Amniotic stem cell (primary cell): ENCODE measurements at places on chromosomes 1 and 21.
A peak's percentile ranks its signal among the peaks of the same experiment; 100 is the strongest.

DNA sequence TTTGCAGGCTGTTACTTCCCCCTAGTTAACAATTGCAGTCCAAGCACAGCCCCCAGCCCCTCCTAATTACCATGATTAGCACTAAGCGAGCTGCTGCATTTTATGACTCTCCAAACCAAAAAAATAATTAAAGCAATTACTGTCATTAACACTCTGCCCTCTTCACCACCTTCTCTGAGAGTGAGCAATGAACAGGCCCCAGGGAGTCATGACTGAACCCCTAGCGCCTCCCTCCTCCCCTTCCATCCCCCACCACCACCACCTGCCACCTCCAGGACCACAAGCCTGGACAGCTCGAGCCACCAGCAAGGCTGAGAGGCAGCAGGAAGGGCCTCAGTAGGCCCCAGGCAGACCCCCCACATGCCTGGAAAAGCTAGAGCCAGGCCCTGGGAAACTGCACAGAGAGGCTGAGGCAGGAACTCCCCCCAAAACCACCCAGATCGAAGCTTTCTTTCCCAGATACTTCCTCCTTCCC is 35.5 kb upstream of the ZC3H12A start:
- no peak for DNase-seq

DNA sequence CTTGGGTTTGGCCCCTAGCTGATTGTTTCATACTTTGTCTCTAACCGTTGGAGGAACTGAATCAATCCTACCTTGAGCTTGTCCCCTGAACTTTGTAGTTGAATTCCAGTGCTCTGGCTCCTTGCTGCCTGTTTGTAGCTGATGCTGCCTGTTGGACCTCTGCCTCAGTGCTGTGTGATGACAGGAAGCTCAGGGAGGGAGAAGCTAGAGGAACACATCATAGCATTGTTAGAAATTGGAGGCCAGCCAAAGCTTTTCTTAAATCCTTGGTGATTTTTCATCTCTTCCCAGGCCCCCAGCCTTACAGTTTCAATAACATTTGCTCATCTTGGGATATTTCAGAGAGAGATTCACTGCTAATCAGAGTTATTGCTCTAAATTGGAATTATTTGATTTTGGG is 34.0 kb downstream of the MACF1 start:
- DNase-seq = peak; percentile 49

GRCh38 chr1:235933017-235933765 is 66.5 kb upstream of the LYST start:
- DNase-seq = no peak

DNA sequence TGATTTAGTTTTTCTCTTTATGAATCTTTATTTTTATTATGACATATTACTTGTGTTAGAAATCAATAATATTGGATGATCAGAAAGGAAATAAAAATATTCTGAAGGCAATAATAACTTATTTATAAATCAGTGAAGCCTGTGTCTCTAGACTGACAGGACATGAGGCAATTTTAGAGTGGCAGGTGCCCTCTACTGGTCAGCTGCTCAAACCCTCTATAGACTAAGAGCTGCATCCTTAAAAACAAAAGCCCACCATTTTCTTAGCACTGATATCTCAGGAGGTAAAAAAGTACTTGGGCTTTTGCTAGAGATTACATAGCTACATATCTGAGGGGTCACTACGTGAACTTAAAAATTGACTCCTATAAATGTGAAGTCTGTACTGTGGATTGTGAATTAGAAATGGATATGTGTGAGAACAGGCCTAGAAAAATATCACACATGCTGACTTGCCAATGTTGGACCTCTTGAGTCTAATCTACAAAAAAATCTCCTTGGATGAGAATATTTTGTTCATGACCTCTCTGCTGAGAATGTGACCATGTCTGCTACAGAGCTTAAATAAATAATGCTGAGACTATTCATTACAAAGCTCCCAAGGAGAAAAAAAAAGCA is 597.9 kb upstream of the ADAMTS5 start:
- no peak for DNase-seq

GRCh38 chr21:45259206-45259840 is 28.4 kb downstream of the POFUT2 start:
- DNase-seq = no peak

DNA sequence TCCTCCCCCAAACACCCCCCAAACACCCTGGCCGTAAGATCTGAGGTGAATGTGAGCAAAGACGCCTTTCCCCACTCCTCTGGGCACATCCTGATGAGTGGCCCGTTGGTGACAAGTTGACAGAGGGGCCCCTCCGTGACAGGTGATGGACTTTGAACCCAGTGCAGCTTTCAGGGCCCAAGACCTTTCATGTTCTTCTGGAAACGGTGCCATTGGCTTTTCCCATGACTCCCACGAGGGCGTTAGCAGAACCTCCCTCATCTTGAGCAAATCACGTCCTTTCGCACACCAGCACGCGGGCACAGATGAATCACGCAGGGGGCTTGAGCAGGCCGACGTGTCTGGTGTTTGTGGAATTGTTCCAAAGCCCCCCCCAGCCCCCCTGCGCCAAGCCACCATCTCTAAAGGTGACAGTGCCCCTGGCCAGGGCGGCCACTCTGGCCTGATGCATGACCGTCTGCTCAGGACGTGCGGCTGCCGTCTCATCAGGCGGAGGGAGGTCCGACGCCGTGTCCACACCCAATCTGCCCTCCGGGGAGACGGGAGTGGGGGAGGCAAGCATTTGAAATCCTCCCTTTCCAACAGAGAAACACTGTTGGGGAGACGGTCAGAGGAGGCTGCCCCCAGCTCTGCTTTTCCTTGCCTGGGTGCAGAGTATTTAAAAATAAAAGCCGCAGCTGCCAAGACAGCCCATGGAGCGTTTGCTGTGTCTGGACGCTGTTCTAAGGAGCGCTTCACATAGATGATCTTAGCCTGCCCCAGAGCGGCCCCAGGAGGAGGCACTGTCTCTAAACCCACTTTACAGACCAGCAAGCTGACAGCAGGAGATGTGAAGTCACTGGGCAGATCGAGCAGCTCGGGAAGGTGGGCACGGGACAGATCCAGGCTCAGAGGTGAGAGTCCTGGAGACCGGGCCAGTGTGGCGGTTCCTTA is 98.3 kb upstream of the ARHGEF16 start:
- DNase-seq = no peak

- no peak for DNase-seq
Observed at GRCh38 chr1:69272684-69273083, 295.0 kb upstream of the LRRC7 start.

DNA sequence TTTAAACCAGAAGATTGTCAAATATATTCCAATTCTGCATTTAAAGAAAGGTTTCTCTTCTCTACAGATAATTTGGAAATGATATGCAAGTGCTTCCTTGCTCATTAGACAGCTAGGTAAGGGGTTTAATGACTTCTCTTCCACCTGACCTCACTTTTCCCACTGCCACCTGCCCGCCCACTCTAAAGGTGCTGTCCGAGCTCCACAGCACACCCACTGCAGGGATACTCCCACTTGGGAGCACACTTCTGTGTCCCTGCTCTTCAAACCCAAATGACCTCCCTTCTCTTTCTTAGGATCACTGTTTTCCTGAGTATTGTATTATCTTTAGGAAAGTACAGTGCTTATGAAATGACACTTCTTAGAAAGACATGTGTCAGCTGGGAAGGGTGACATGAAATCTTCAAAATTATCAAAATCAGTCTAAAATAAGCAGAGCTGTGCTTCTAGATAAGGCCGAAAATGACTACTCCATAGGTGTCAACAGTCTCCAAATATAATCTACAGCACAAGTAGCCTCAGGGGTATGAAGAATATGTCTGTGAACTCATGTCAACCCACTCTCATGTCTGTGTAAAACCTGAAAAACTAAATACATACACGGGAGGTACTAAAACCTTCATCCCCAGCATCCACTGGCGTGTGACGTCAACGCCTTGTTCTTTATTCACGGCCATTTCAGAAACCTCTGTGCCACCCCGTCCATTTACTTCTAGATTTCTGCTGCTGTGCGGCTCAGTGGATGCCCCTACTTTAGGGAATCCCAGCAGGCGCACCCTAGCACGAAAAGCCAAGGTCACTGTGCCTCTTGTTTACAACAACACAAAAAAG is 71.0 kb downstream of the SLC45A1 start:
- DNase-seq = no peak

- no peak for DNase-seq
Observed at GRCh38 chr1:75548721-75549480, 62.0 kb downstream of the SLC44A5 start.

GRCh38 chr1:153598309-153599172 is 14.4 kb downstream of the S100A16 start:
- DNase-seq = no peak

GRCh38 chr1:152906023-152906565 is 2.3 kb upstream of the IVL start:
- no peak for DNase-seq

DNA sequence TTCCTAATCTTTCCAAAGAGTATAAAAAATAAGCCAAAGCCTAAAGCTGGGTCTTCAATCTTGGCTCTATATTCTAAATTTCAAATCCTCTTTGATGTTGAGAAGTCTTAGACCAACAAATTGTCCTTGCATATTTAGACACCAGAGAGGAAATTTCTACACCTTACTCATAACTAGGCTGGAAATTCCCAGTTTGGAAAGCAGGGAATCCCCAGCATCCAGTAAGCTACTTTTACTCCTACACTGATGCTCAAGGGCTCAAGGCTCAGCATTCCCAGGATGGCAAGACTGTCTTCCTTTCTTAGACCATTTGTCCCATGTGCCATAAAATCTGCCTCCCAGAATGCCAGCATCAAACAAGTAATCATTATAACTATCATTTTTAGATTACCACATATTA is 28.3 kb downstream of the PRDX6 start:
- DNase-seq = no peak

DNA sequence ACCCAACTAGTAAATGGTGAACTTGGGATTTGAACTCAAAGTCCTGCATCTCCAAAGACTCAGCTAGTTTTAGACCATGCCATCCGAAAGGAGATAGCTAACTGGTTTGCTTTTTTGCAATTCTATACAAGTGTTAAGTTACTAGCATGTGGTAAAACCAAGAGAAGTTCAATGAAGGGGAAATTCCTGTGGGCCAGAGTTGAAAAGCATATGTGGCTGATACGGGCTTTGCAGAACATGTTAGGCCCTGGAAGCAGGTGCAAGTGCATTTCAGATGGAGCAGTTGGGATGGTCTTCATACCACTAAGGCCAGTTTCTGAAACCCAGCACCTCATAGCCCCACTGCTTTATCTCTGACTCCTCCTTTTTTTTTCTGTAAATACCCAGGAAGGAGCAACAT is 620.9 kb downstream of the PLPP3 start:
- no peak for DNase-seq

- DNase-seq = no peak
Observed at GRCh38 chr1:183569141-183569540, 21.1 kb downstream of the NCF2 start.

- DNase-seq = no peak
Observed at GRCh38 chr21:41636636-41637630, 129.0 kb upstream of the TMPRSS2 start.
